Activated CD4-positive, CD25-positive, alpha-beta regulatory T cell treated with anti-CD3 and anti-CD28 coated beads, Interleukin-2, amount 50 U/mL, for 16 hours (primary cell): ENCODE measurements at places on chromosomes 16 and 17.

GRCh38 chr17:73192206-73192893 lies 505 bp upstream of the COG1 start:
- no peak for DNase-seq

DNA sequence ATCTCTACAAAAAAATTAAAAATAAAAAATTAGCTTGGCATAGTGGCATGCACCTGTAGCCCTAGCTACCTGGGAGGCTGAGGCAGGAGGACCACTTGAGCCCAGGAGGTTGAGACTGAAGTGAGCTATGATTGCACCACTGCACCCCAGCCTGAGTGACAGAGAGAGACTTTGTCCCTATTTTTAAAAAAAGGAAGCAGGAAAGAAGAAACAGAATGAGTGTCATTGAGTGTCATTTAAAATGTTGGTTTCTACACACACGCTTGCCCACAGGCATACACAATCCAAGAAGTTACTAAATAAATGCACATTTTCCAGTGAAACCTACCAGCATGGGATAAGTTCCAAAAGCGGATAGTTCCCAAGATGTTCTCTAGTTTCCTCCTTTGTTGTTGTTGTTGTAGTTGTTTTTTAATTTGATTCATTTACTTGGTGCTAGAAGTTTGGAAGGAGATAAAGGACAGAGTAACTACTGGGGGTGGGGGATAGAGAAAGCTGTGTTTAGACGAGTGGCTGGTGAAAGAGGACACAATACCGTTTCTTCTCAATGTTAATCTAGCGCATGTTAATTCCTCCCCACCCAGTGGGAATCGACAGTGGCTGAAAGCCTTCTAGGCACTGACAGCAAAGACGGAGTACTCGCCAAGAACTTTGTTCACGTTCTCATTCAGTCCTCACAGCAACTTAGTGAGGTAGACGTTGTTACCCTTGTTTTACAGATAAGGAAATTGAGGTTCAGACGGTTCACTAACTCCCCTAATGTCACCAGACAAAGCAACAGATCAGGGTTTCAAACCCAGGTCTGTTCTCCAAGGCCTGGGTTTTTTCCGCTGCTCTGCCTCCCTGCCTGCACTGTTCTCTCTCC lies 17.3 kb downstream of the MRPS23 start:
- DNase-seq = no peak

DNA sequence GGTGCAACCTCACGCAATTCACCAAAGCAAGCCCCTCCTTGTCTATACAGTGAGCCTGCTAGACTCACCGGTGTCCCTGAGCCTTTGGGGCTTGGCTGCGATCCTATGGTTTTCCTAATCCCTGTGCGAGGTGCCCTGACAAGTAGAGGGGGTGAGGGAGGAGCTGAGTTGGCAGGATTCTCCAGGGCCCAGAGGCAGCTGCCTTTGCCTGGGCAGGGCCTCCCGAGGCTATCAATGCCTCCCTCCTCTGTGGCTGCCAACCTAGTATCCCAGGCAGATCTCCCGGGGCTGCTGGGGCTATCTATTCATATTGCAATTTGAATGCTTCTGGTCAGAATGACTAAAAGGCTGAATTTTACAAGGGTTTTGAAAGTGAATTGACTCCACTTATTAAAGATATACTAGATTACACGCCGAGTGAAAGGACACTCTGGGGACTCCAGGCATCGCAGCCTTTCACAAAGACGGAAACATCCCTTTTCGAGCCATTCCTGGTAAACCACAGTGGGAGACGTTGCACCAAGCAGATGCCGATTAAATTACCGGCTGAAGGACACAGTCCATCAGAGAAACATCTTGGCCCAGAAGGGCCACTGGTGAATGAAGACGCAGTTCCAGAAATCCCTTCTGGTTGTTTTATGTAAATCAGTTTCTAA lies 11.3 kb upstream of the PITPNM3 start:
- no peak for DNase-seq

DNA sequence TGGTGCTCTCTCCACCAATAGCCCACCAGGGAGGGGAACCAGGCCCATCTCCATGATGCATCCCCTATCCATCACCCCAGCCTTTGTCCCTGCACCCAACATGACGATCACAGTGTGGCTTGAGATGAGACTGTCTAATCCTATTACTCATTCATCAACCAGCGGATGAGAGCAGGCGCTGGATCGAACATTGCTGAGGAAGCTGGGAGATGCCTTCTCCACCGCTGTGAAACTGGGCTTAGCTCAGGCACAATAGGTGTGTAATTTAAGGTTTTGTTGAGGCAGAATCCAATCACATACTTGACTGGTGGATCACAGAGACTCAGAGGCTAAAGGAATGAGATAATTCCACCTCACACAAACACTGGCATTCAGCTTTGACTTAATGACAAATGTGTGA lies 64.6 kb upstream of the IRX3 start:
- DNase-seq = no peak

- DNase-seq = no peak
Observed at GRCh38 chr16:10616756-10617640, 36.6 kb upstream of the EMP2 start.

DNA sequence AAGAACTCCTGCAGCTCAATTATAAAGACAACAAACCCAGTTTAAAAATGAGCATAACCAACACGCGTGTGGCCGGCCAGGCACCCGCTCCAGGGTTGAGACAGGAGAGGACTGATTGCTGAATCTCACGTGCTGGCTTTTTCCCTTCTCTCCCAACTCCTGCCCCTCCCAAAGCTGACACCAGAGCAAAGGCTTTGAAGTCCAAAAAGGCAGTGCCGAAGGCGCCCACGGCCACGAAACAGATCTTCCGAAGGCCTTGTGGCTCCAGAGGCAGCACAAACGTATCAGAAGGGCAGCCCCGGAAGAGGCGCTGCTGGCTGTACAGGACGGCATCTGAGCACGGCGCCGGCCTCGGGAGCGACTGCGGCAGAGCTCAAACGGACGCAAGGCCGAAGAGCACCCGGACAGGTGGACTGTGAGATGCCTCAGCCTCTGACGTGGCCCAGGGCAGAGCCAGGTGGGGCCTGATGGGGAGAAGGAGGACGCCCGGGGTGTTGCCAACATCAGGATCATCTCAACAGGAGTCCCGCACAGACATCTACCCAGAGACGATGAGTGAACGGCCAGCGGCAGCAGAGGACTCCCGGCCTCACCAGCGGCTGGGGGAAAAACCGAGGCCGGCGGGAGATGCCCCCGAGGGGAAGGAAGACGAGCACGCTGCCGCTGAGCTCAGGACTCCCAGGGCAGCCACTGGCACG lies 10.5 kb downstream of the CLCN7 start:
- no peak for DNase-seq

GRCh38 chr17:74218436-74218835 lies 5.1 kb downstream of the TTYH2 start:
- no peak for DNase-seq

DNA sequence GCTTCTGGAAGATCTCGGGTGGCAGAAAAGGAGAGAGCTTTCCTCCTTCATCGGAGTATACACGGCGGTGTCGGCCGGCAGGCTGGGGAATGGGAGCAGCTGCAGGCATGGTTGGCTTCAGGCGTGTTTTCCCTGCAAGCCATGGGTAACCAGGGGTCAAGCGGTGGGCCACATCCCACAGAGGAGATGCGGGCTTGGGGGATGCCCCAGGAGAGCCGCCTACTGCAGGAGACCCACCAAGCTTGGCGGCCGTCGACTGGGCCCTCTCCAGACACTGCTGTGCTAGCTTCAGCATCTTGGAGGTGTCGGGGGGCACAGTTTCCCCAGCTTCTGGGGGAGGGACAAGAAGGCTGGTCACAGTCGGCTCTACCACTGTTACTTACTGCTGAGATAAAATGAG lies 4.2 kb downstream of the VPS9D1 start:
- no peak for DNase-seq

- DNase-seq = no peak
Observed at GRCh38 chr17:75090871-75091854, 3.4 kb downstream of the SLC16A5 start.

DNA sequence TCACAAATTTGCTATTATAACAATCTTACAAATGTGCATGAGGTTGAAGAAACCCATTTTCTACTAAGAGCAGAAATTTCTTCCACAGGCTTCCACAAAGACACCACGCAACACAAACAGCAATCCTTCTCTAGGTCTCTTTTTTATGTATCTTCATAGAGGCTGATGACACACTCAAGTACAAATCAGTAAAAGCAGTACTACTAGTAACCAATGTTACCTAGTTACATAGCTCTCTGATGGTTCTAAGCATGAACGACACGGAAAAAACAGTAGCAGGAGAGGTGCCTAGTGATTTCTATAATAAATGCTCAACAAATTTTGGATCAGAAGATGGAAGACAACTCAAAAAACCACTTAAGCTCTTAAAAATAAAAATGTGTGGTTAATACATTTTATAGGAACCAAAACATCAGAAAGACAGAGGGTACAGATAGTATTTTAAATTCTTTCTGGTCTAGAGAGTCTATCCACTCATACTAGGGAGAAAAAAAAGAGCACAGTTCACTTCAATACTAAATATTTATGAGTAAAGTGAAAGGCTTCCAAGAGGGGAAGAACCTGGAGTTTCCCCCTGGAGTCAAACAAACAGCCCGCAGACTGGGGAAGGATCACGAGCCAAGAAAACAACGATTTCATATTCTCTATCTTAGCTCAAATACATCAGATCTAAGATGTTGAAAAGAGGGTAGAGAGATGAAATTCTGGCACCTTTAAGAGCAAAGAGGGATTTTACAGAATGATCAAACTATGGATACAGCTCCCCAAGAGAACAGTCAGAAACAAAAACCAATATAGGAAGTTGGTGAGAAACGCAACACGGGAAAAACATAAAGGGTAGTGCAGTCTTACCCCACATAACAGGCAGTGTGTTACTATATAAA lies 40.2 kb downstream of the SMG6 start:
- no peak for DNase-seq

DNA sequence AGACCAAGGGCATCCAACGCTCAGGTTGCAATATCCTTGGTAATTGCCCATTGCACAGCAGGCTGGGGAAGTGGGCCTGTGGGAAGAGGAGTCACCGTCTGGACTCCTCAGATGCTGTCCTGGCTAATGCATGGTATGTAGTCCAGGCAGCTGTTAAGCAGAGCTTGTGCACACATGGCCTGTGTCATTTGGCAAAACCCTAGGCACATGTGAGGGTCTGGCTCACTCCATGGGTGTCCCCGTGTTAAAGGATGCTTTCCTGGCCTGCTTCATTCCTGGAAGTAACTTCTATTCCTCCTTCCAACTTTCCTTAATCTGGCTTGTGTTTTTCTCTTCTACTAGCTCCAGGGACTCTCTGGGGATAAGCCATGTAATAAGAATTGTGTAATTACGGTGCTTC lies 378.0 kb upstream of the CA10 start:
- no peak for DNase-seq

GRCh38 chr17:69231521-69231920 lies 2.9 kb upstream of the ABCA10 start:
- no peak for DNase-seq

GRCh38 chr16:88971371-88972097 lies 5.5 kb downstream of the CBFA2T3 start:
- no peak for DNase-seq

DNA sequence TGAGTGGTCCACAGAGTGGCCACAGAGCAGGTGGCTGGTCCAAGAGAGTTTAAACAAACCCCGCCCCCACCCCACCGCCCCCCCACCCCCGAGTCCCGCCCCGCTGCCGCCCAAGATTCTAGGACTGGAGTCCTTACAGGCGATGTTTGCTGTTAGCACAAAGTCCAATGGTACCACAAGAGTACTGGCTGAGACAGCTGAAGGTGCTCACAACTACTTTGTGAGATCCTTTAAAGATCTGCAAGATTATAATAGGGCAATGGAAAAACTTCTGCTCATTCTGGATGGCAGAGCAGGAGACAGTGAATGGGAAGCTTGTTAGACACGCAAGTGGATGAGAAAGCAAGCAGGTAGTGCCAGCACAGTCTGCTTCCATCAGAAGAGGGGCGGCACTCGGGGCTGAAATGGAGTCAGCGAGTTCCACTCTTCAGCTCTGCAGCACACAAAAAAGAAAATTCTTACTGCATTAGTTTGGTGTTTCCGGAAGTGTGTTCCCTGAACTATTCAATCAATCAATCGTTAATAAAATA lies 4.7 kb upstream of the TEKT3 start:
- no peak for DNase-seq

GRCh38 chr16:74627506-74628220 lies 20.7 kb upstream of the GLG1 start:
- no peak for DNase-seq

DNA sequence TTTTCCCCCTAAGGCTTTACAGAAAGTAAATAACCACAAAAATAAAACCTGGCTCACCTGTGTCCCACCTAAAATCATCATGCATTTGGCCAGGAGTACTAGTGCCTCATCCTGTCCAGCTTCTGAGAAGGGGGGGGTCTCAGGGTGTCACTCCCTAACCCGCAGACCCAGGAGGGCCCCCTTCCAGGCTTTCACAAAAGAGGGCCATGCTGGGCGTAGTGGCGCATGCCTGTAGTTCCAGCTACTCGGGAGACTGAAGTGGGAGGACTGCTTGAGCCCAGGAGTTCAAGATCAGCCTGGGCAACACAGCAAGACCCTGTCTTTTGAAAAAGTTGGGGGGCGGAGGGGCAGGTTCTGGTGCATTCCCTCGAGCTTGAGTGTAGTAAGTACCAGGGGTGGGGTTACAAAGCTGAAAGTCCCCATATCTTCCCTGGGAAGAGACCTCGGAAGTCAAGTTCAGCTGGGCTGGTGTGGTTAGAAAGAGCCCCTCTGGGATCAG lies 259.3 kb downstream of the PARN start:
- DNase-seq = no peak

GRCh38 chr17:50026837-50027171 lies 29.1 kb upstream of the ITGA3 start:
- peak; percentile 61 for DNase-seq

DNA sequence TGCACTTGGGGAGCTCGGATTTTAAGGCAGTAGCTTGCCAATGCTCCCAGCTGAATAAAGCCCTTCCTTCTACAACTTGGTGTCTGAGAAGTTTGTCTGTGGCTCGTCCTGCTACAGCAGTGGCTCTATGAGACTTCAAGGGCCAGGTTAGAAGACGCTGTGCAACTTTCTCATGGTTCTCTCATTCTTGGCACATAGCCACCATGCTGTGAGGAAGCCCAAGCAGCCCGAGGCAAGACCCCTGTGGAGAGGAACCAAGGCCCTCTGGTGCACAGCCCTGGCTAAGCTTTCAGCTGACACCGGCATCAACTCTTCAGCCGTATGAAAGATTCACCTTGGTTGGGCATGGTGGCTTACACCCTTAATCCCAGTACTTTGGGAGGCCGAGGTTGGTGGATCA lies 116.9 kb upstream of the EEF2KMT start:
- no peak for DNase-seq

DNA sequence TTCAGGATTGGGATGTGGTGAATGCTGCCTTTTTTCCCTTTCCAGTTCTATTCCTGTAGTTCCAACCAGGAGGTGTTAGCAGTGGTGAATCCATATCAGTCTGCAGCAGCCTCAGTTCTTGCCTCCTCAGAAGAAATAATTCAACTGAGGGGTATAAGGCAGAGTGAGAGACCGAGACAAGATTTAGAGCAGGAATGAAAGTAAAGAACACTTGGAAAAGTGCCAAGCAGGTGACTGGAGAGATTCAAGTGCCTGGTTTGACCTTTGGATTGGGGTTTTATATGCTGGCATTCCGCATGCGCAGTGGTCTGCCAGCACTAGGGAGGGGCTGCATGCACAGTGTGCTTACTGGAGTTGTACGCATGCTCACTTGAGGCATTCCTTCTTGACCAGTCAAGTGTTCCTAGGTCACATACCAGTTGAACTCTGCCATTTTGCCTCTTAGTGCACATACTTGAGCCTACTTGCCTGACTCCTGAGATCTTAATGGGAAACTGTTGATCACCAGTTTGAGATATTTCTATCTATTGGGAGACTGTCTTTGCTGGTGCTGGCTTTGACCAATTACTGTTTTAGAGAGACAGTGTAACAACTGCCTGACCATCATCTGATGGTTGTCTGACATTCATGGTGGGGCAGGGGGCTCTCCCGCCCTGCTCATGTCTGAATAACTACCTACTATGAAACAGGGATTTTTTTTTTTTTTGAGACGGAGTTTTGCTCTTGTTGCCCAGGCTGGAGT lies 680 bp upstream of the CCL15 start:
- no peak for DNase-seq
